Stimulated activated CD8-positive, alpha-beta memory T cell treated with anti-CD3 and anti-CD28 coated beads, Interleukin-4, amount 100 ng/mL, for 4 hours (primary cell): ENCODE measurements at places on chromosomes 3 and 15.

DNA sequence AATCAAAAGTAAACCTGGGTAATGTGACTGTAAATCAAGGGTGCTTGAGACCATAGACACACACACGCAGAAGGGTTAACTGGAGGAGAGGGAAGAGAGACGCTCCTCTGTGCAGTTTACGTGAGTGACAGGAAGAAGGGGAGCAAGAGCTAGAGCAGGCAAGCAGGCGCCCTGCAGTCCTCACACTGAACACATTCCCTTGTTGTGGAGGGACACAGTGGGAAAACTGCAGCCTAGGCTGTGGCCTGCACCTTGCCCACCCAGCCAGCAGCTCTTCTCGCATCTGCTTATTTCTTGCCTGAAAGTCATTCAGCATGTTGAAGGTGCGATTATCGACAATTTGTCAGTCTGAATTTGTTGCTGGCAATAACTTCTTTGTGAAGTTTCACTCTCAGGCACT is 24.2 kb downstream of the SOX2 start:
- DNase-seq, result no peak

DNA sequence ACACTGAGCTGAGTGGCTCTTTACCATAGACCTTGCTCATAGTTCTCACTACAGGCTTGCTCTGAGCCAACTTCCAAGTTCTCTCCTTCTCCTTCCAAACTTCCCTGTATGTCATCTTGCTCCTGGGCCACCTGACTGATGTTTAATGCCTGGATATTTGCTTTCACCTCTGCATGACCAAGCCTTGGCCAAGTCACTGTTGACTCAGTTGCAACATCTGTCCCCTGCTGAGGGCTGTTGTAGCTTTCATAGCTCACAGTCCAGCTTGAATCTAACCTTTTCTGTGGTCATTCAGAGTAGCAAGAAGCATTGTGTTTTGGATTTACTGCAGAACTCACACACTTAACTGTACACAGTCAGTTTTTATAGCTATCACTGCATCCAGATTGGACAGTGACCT is 171.8 kb upstream of the ROPN1 start:
- DNase-seq, result no peak

DNA sequence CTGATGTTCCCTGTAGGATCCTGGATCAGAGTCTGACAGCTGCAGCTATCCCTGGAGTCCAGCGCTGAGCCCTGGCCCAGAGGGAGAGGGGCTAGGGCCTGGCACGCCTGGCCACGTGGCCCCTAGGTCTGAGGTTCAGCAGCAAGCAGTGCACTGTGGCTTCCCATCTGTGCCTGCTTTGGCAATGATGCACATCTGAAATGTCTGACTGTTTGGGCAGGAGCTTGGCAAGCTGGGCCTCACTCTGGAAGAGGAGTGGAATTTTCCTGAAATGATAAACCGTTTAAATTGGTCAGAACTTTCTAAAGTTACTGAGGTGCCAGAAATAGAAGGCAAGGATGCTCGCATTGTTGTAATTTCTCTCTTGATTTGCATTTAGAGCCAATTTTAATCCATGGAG is 48.8 kb upstream of the MRPS22 start:
- no peak for DNase-seq

GRCh38 chr3:189204167-189204866 is 32.5 kb downstream of the TPRG1 start:
- no peak for DNase-seq

DNA sequence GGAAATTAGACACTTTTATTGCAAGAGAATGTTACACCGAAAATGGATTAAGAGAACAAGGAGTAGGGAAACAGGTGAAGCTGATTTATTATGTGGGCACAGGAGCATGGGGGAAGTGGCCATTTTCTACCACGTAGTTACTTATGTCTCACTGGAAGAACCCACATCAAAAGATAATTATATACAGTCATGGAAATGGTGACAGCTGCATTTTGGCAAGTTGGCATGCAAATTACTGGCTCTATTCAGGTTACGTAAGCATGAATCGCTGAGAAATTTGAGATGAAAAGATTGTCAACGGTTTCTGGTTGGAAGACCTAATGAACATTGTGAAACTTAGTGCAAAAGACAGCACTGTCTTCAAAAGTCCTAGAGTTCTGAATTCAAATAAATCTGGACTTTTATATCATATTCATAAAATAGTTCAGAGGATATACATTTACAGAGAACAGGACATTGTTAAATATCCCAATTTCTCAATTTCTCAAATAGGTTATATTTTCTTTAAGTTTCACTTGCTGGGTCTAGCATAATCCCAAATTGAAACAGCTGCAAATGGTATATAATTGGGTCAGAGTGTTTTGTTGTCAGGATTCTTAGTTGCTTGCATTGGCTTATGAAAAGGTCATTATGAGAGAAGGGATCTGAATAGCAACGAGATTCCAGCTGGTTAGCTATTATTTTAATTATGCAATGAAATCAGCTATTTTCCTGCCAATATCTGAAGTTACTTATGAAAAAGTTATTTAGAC is 567.8 kb downstream of the ZPLD1 start:
- DNase-seq, result no peak

GRCh38 chr15:100802421-100803170 is 77.0 kb upstream of the ALDH1A3 start:
- DNase-seq, result no peak

- no peak for DNase-seq
These were observed 45.5 kb downstream of the SUCNR1 start for GRCh38 chr3:151919030-151919328.

- no peak for DNase-seq
These were observed 304.0 kb downstream of the VPS13C start for GRCh38 chr15:61756071-61756820.

- no peak for DNase-seq
These were observed 205.9 kb upstream of the IGF1R start for GRCh38 chr15:98442379-98442833.

GRCh38 chr3:142046320-142047020 is 102.9 kb downstream of the TFDP2 start:
- DNase-seq, result no peak
